AG20443 (cell line): ENCODE measurements at places on chromosomes 6 and 20.
A peak's percentile ranks its signal among the peaks of the same experiment; 100 is the strongest.

- DNase-seq, result peak; percentile 9
These were observed 54.5 kb downstream of the RNGTT start for GRCh38 chr6:88908598-88909548.

DNA sequence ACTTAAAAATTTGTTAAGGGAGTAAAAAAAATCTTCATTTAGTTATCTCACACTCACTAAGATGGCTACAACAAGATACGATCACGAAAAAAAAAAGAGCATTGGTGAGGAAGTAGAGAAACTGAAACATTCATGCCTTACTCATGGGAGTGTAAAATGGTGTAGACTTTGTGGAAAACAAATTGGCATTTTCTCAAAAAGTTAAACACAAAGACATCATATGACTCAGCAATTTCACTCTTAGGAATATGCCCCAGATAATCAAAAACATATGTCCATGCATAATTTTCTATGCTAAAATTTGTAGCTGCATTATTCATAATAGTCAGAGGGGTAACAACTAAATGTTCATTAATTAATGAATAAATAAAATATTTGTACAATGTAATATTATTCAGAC lies 120.9 kb upstream of the IRAK1BP1 start:
- DNase-seq, result no peak

- no peak for DNase-seq
These were observed 8.6 kb upstream of the ARFGAP1 start for GRCh38 chr20:63264000-63264399.

DNA sequence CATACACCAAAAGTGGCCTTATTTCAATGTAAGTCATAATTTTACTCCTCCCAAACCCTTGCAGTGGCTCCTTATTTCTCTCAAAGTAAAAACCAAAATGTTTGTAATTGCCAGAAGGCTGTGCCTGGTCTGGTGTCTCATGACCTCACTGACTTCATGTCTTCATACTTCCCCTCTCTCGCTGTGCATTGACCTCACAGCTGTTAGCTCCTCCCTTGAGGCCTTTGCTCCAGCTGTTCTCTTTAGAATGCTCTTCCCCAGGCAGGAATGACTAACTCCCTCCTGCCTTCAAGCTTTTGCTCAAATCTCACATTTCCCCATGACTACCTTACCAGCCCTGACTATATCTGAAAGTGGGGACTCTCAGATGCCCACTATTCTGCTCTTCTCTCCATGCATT lies 83.3 kb downstream of the MTFR2 start:
- DNase-seq, result no peak

DNA sequence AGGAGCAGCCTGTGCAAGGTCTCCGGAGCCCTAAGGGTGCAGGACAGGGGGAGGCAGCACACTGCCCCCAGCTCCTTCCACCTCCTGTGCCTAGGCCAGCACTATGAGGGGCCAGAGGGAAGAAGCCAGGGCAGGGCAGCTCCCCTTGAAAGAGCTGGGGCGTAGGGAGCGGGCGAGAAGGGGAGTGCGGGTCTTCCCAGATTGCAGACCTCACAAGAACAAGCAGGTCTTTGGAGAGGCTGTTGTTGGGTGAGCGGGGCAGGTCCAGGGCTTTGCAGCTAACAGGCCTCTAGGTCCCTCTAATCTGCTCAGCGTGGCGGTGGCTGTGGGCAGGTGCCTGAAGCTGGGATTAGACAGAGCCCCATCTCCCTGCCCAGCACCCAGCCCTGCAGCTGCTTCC lies 22.4 kb upstream of the CST1 start:
- no peak for DNase-seq
